ENCODE measurements at places on chromosomes 3 and 15. TPM values are rescaled to one million over a fixed set of nuclear protein-coding genes. Genes with fewer than 3 reads are reported as not detected.

SLC28A1 gene
- not detected for total RNA-seq

ARHGAP31 gene
- total RNA-seq: 3.5 TPM

ABHD17C gene
- total RNA-seq: 9.8 TPM

CPLX3 gene
- total RNA-seq: not detected

IL1RAP gene
- total RNA-seq: 10.8 TPM

SH2D7 gene
- total RNA-seq: not detected

Measured in fibroblast of lung (primary cell).